ENCODE measurements at places on chromosomes 16 and 17. TPM values are rescaled to one million over a fixed set of nuclear protein-coding genes. Genes with fewer than 3 reads are reported as not detected.

DNA sequence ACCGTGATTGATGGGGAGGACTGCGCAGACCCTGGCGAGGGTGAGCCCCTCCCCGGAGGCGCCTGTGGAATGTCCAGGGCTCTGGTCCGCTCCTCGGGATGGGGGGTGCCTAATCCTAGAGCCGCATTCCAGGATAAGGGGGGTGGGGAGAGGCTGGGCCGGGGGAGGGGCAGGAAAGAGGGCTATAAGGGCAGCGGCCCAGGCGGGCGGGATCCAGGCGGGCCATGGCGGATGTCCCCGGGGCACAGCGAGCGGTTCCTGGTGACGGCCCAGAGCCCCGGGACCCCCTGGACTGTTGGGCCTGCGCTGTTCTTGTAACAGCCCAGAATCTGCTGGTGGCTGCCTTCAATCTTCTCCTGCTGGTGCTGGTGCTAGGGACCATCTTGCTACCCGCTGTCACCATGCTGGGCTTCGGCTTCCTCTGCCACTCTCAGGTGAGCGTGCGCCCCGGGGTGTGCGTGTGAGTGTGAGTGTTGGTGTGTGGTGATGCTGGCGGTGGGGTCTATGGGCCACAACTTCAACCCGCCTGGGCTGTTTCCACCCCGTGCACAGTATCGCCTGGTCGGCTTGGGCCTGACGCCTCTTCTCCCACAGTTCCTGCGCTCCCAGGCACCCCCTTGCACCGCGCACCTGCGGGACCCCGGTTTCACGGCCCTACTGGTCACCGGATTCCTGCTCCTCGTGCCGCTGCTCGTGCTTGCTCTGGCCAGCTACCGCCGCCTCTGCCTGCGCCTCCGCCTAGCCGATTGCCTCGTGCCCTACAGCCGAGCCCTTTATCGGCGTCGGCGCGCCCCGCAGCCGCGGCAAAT lies at the start of gene TMEM88:
TMEM88 (plus strand) TSS at position 216 of the 809 bp plus-strand sequence; CDS start at position 225, 9 bp downstream.
- no peak for DNase-seq

DNA sequence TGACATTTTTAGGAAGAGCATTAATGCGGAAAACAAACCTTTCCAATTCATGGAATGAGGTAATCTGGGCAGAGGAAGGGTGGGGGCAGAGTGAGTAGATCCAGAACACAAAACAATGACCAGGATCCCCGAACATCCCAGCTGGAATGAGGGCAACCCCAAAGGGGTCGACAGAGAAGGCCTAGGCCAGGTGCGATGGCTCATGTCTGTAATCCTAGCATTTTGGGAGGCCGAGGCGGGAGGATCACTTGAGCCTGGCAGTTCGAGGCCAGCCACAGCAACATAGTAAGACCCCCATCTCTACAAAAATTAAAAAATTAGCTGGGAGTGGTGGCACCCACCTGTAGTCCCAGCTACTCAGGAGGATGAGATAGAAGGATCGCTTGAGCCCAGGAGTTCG lies 64.7 kb downstream of the ZFHX3 start:
- no peak for DNase-seq

- DNase-seq: no peak
Measured at GRCh38 chr17:19750835-19751234, 2.7 kb upstream of the ALDH3A1 start.

- no peak for DNase-seq
Measured at GRCh38 chr16:9484881-9485280, 393.4 kb downstream of the HAPSTR1 start.

The CNGB1 gene
- 0.08 TPM for polyA plus RNA-seq

All from right lung (tissue), 10 donors.